ENCODE measurements at places on chromosomes 6 and 20. TPM values are rescaled to one million over a fixed set of nuclear protein-coding genes. Genes with fewer than 3 reads are reported as not detected.

DNA sequence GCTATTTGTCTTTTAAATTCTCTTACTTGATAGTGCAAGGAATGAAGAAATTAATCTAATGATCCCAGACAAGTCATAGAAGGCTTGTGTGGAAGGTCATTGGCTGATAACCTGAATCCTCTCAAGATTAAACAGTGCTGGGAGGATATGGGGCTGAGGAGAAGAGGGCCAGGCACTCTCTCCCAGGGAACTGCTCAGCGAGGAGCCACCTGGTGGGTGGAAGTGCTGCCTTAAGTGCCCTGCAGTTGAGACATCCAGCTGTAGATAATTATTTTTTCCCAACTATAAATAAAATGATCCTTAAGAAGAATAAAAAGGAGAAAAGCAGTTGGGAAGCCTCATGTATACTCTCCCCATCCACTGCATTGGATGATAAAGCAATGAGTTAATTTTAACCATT, 47.9 kb downstream of the BTBD3 start:
- H3K4me3 ChIP-seq = no peak overlapping the region
- no peaks in the 10 kb centered on the region for H3K4me1 ChIP-seq
- no peaks in the 10 kb centered on the region for H3K27me3 ChIP-seq
- no peak for DNase-seq
- H3K36me3 ChIP-seq = no peaks in the 10 kb centered on the region

DNA sequence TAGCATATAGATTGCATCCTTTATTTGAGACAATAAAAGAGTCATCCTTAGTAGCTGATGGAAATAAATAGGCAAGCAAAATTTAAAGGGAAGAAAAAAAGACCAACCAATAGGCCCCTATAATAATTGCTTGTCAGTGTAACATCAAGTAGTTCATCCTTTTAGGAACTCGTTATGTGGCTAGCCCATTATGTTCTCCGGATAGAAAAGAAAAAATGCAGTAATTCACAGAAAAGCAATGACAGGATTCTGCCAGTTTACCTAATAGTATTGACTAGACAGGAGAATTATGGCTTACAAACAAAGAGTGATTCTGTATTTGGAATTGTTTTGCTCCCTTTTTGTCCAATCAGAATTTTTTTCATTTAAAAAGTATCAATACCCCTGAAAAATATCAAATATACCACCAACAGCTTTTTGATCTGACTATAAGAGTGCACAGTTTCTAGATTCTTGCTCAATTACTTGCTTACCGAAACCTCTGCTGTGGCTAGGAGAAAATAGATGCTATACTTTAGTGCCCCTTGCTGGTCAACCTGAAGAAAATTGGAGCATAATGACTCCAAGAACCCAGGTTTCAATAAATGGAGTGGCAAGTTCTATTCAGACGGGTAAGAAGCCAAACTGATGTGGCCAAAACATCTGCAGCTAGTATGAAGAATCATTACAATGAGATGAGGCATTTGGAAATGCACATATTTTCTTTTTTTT, 91.5 kb upstream of the SASH1 start:
- no peak for DNase-seq
- H3K27me3 ChIP-seq = no peaks in the 10 kb centered on the region
- no peaks in the 10 kb centered on the region for H3K4me1 ChIP-seq
- no peak overlapping the region for H3K4me3 ChIP-seq

- no peaks in the 10 kb centered on the region for H3K36me3 ChIP-seq
- no peaks in the 10 kb centered on the region for H3K27me3 ChIP-seq
- DNase-seq = no peak
- peaks cover 2% of the 10 kb centered on the region for H3K4me1 ChIP-seq
- H3K4me3 ChIP-seq = no peak overlapping the region
- no peak overlapping the region for H3K27ac ChIP-seq
Observed at GRCh38 chr6:32954986-32955802, 2.3 kb upstream of the HLA-DMA start.

DNA sequence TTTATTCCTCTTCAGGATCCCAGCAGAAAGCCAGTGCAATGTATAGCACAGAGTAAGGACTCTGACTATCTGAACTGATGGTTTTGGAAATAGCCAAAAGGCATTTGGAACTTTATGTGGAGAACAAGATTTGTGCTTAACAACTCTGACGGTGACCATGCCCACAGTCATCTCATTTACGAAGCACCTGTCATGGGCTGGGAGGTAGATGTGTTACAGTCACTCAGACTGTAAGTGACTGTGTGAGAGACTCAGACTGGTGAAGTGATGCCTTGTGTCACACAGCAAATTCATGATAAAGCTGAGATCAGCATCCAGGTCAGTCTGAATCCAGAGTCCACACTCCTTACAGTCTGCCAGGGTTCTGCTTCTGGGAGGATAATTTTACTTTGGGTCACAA, 23.9 kb upstream of the FAM83C start:
- no peaks in the 10 kb centered on the region for H3K4me1 ChIP-seq
- H3K36me3 ChIP-seq = no peaks in the 10 kb centered on the region
- no peaks in the 10 kb centered on the region for H3K27me3 ChIP-seq
- no peak overlapping the region for H3K27ac ChIP-seq
- H3K4me3 ChIP-seq = no peak overlapping the region

DNA sequence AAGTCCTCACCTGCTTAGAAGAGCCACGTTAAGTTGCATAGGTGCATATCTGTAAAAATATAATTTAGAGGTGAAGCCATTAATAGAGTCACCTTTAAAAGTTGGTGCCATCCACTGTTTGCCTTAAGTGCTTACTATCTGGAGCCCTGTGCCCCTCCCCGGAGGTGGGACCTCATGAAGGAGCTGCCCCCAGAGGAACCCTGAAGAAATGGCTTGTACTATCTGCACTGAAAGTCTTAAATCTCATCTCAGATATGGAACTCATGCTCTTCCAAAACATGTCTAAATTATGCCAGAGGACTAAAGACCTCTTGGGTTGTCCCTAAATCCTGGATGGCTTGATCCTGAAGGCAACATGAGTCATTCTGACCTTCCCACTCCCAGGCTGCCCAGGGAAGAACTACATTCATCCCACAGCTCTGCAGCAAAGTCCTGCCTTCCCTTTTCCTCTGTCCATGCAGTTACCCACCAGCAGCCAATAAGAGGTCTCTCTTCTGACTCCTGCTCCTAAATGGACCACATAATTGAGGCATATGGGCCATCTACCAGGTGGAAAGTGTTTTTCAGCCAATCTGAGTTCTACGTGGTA, 85.3 kb downstream of the ASXL1 start:
- H3K36me3 ChIP-seq = no peaks in the 10 kb centered on the region
- H3K4me3 ChIP-seq = no peak overlapping the region
- H3K4me1 ChIP-seq = peaks cover 6% of the 10 kb centered on the region
- no peaks in the 10 kb centered on the region for H3K27me3 ChIP-seq

- H3K4me1 ChIP-seq = no peaks in the 10 kb centered on the region
- no peak overlapping the region for H3K27ac ChIP-seq
- no peak for DNase-seq
- H3K4me3 ChIP-seq = no peak overlapping the region
- H3K27me3 ChIP-seq = no peaks in the 10 kb centered on the region
- H3K36me3 ChIP-seq = no peaks in the 10 kb centered on the region
Observed at GRCh38 chr20:36736451-36737182, 9.3 kb downstream of the NDRG3 start.

DNA sequence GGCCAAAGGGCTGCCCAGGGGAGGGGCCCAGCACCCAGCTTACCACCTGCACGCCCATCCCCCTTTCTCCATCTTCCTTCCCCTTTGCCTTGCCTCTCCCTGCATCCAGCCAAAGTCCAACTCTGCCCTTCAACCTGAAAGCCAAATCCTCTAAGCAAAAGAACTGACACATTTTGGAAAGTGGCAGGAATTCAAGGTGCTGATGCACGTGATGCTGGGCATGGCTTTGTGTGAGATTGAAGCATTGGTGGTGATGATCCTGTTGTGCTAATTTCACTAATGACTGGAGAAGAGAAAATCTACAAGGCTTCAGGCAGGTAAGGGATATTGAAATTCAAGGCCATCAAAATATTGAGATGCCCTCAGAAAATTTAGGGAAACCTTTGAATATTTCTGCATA, 23.3 kb downstream of the SYNDIG1 start:
- H3K27ac ChIP-seq = no peak overlapping the region
- H3K36me3 ChIP-seq = no peaks in the 10 kb centered on the region
- no peaks in the 10 kb centered on the region for H3K27me3 ChIP-seq
- H3K4me3 ChIP-seq = no peak overlapping the region
- H3K4me1 ChIP-seq = no peaks in the 10 kb centered on the region
- no peak for DNase-seq

DNA sequence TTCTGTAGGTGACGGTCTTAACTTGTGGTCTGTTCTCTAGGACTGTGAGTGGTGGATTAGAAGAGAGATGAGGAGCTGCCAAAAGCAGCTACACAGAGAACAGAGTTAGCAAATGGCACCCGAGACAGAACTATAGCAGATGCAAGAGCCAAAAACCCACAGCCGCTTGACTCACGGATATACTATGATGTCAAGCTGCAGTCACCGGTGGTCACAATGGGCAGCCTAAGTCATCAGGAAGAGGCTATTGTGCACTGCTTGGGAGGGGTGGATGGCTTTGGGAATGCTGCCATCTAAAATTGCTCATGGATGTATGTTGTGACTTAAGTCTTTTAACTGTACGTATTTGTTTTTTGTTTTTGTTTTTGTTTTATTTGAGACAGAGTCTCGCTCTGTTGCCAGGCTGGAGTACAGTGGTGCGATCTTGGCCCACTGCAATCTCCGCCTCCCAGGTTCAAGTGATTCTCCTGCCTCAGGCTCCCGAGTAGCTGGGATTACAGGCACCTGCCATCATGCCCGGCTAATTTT, at the start of gene GTSF1L:
TSS of gene GTSF1L (minus strand) at position 192 of the 528 bp plus-strand sequence. CDS start 308 bp downstream, outside the sequence.
- H3K27me3 ChIP-seq = no peaks in the 10 kb centered on the region
- H3K27ac ChIP-seq = no peak within 1 kb of the TSS
- no peaks in the 10 kb centered on the region for H3K36me3 ChIP-seq

DNA sequence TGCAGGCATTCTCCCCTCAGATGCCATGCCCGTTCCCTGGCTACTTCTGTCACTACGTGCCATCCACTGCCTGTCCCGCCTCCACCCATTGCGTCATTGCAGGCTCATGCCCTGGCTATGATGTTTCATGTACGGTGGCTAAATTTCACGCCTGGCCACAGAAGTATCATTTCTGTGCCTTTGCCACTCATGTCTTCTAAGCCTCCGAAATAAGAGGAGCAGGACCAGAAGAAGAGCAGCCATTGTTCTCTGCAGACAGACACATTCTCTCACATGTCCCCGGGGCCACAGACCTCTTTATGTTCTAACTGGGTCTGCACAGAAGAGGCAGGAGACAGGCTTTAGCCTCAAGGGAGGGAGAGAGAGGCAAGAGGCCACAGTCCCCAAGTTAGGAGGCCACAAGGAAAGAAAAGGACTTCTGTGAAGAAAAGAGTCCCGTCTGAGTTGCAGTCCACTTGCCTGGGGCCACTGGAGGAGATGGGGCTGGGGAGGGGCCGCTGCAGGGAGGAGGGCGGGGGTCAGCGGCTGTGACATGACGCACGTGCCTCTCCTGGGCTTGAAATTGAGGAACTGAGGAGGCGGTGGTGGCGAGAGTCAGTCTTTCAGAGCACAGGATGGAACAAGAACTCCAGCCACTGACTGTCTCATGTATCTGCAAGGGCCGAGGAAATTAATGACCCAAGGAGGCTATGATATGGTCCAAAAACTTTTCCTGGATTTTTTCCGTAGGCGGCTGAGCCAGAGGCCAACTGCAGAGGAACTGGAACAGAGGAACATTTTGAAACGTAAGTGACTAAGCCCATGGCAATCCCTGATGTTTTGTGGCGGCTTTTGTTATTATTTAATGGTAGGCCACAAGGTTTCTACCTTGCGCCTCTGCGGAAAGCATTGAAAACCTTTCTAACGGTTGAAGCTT, 55.9 kb downstream of the TBC1D7 start:
- no peaks in the 10 kb centered on the region for H3K36me3 ChIP-seq
- peaks cover 6% of the 10 kb centered on the region for H3K4me1 ChIP-seq
- H3K27ac ChIP-seq = no peak overlapping the region
- H3K4me3 ChIP-seq = no peak overlapping the region
- no peak for DNase-seq

DNA sequence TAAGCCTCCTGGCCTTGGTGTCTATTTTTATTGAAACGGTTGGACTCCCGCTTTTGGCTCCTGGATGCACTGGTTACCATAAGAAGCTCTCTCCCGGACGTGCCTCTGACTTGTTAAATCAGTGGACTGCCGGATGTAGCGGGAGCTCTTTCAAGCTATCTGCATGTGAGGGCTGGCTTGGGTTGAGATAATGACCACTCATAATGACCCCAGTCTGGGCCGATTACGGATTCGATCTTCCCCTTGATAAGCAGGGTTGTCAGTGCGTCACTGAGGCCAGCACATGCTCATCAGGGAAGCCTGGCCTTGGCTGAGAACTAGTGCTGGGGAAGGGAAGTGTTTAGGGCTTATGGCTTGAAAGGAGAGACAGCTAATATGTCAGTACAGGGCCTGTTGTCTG, 528.1 kb downstream of the CDH26 start:
- H3K4me1 ChIP-seq = no peaks in the 10 kb centered on the region
- H3K4me3 ChIP-seq = no peak overlapping the region
- H3K36me3 ChIP-seq = no peaks in the 10 kb centered on the region
- no peak for DNase-seq

DNA sequence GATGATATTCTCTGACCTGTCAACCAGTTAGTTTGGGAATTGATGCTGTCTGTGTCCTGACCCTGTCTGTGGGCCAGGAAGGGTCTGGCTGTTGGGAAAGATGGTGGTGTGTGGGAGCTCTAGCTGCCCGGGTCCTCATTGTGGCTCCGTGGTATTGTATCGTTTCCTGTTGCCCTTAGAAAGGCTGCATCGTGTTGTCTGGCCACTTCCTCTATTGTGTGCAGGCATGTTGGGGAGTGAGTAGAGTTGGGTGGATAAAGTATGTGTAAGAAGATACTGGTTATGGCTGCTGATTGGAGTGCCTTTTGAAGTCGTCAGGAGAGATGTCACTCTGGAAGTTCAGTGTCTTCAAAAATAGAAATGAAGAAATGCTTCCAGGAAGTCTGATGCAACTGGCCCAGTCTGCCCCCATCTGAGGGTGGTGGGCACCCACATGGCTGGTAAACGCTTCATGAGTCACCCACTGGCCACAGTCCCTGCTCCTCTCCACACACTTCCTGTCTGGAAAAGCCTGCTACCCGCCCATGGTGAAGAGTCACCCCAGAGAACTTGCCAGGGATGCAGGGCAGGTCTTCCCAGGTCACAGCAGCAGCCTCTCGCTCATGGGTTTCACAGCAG, 27.9 kb downstream of the PPARD start:
- no peaks in the 10 kb centered on the region for H3K36me3 ChIP-seq
- DNase-seq = no peak
- H3K4me3 ChIP-seq = no peak overlapping the region

- H3K4me1 ChIP-seq = no peaks in the 10 kb centered on the region
- DNase-seq = no peak
- no peaks in the 10 kb centered on the region for H3K36me3 ChIP-seq
- no peak overlapping the region for H3K4me3 ChIP-seq
- H3K27ac ChIP-seq = no peak overlapping the region
Observed at GRCh38 chr6:167487749-167488664, 163.1 kb downstream of the TTLL2 start.

- H3K4me1 ChIP-seq = no peaks in the 10 kb centered on the region
- DNase-seq = no peak
- no peaks in the 10 kb centered on the region for H3K36me3 ChIP-seq
- H3K27ac ChIP-seq = no peak overlapping the region
- no peak overlapping the region for H3K4me3 ChIP-seq
- H3K27me3 ChIP-seq = no peaks in the 10 kb centered on the region
Observed at GRCh38 chr20:50798650-50799049, 3.8 kb downstream of the BCAS4 start.

The TUBB1 gene
- not detected for total RNA-seq

The ZNF341 gene
- total RNA-seq = 3.8 TPM

The PRDM1 gene
- 3.5 TPM for total RNA-seq

The PHACTR3 gene
- total RNA-seq = 9.1 TPM
